ENCODE measurements at places on chromosomes 1 and 21.

DNA sequence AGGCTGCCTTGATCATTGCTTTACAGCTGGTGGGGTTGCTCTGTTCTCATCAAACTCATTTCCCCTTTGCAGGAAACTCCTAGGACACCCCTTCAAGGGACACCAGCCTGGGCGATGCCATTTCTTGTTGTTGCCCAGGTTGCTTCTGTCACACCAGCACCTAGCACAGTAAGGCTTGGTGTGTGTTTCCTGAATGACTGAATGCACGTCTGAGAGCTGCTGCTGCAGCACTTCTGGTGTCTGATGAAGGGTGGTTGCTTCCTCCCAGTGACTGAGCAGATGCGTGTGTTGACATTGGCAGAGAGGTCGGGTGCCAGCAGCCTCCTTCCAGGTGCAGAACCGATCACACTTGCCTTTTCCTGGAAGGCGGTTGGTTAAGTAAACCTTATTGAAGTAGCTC, 477.4 kb downstream of the CAMTA1 start:
- H3K27ac ChIP-seq: no peak overlapping the region
- DNase-seq: no peak
- H3K4me3 ChIP-seq: no peak overlapping the region
- H3K36me3 ChIP-seq: no peaks in the 10 kb centered on the region
- H3K4me1 ChIP-seq: peaks cover 9% of the 10 kb centered on the region

GRCh38 chr1:78624035-78624434, 3.8 kb downstream of the IFI44L start:
- H3K36me3 ChIP-seq: no peaks in the 10 kb centered on the region
- H3K4me1 ChIP-seq: no peaks in the 10 kb centered on the region
- DNase-seq: no peak

DNA sequence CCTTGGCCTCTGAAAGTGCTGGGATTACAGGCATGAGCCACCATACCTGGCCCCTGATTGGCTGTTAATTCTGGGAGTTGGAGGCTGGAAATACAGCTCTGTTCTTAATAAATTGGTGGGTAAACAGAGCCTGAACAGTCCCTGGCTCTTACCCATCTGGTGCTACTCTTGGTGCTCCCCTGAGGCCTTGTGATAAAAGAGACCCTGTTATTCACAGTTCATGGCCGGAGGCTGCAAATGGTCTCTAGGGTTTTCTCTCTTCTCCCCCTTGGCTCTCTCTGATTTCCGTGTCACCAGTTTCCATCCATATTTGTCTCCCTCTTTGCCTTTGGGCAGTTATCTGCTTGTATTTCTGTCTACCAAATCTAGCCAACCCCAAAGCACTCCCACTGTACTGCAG, 17.2 kb downstream of the NFASC start:
- no peaks in the 10 kb centered on the region for H3K27me3 ChIP-seq
- no peak for DNase-seq
- no peak overlapping the region for H3K27ac ChIP-seq
- peaks cover 9% of the 10 kb centered on the region for H3K4me1 ChIP-seq
- no peaks in the 10 kb centered on the region for H3K36me3 ChIP-seq

DNA sequence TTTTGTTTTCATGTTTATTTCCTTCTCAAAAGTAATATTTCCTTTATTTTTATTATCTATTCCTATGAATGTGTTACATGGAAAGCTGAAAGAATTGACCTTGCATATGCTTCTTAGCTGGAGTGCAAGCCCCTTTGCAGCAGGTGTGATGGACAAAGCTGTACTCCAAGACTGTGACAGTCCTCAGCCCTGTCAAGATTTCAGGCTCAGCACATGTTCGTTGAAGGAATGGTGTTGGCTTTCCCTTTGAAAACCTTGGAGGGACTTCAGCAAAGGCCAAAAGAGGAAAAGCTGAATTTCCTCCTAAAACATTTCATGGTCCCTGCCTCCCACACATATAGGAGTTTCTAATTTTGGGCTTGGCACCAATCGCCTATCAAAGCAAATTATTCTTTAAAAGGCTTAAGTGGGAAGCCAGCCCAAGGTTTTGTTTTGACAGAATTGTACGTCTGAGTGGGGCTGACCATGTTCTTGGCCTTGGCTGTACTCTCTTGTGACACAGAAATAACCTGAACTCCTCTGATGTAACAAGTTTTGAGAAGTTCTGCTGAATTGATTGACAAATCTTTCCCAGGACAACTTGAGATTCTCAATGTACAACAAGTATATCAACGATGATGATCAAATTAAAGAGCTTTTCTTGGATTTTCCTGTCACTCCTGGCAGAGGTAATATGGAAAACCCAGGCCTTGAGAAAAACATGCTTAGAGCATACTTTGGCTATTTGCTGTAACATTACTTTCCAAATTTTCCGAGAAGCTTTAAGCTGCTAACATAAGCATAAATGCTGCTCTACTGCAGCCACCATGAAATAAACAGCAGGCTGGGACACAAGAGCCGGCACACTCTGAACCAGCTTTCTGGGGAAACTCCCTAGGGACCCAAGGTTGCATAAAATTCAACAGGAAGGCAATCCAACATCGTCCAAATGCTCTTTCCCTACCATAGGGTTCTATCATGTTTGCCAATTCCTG, 135.7 kb upstream of the ZNF648 start:
- no peak overlapping the region for H3K4me3 ChIP-seq
- no peaks in the 10 kb centered on the region for H3K36me3 ChIP-seq
- H3K27me3 ChIP-seq: no peaks in the 10 kb centered on the region
- DNase-seq: no peak
- H3K27ac ChIP-seq: no peak overlapping the region

DNA sequence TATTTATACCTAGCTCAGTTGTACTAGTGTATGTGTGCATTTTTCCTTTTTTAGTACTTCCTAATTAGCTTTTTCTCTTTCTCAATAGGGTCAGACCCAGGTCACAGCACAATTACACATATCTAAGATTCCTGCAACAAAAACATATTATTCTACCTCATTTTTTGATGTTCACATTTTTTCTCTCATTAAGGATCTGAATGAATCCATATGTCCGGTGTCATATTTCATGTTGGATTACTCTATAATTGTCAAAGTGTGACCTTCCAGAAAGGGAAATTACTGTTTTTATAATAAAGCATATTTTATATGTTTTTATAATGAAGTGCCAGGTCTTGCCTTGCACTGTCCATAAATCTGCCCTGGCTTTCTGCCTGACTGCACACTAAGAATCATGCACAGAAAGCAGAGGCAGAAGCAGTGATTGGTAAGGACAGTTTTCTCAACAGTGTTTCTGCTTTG, 143.7 kb downstream of the KCNT2 start:
- no peaks in the 10 kb centered on the region for H3K36me3 ChIP-seq
- no peak overlapping the region for H3K4me3 ChIP-seq
- no peak overlapping the region for H3K27ac ChIP-seq
- DNase-seq: no peak
- no peaks in the 10 kb centered on the region for H3K4me1 ChIP-seq
